ENCODE measurements at places on chromosomes 1 and 21.

- no peak for DNase-seq
These were observed 63.1 kb downstream of the PTGFR start for GRCh38 chr1:78553859-78554258.

DNA sequence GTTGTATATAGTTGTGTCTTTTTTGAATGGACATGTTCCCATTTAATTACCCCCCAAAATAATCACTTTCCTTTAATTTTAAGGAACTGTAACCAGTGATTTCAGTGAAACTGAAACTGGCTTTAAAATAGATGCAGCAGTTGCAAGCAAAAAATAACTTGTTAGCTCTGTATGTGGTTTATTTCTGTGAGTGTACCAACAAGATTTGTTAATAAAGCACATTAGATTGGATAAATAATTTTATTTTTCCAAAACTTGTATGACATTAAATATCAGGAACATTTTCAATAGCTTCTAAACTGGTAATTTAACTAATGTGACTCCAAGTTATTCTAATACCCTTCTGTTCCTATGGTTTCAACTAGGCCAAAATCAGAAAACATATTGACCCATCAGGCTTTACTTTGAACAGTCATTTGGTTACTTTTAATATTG is 184.3 kb upstream of the CACYBP start:
- DNase-seq: no peak

GRCh38 chr1:23111600-23112535 is 56.8 kb downstream of the LUZP1 start:
- no peak for DNase-seq

- DNase-seq: no peak
These were observed 29.7 kb upstream of the LAPTM5 start for GRCh38 chr1:30787266-30787665.

- DNase-seq: no peak
These were observed 9.3 kb downstream of the LEPR start for GRCh38 chr1:65429806-65430205.

All from stimulated activated CD8-positive, alpha-beta memory T cell treated with anti-CD3 and anti-CD28 coated beads, Interleukin-15, amount 100 ng/mL, for 48 hours (primary cell).